ENCODE measurements at places on chromosomes 12 and 14. TPM values are rescaled to one million over a fixed set of nuclear protein-coding genes. Genes with fewer than 3 reads are reported as not detected.

The STYK1 gene
- 0.31 TPM for total RNA-seq

The LGR5 gene
- total RNA-seq, result 13.8 TPM

The ZNF891 gene
- 1.8 TPM for total RNA-seq

The PPM1H gene
- 55.9 TPM for total RNA-seq

The STAC3 gene
- 1.1 TPM for total RNA-seq

The CLEC1A gene
- total RNA-seq, result not detected

The DTX1 gene
- not detected for total RNA-seq

The DUSP6 gene
- 5.9 TPM for total RNA-seq

DNA sequence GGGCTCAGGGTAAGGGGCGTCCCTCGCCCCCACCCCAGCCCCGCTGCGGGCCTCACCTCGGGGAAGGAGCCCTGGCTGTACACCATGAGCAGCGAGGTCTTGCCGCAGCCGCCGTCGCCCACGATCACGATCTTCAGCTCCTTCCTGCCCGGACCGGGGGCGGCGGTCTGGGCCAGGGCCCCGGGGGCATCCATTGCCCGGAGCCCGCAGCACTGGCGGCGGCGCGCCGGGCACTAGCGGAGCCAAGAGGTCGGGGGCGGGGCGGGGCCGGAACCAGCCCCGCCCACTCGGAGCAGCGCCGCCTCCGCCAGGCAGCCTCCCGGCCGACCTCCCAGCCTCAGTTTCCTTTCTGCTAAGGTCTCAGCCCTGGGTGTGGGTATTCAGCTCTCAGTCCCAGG lies at the start of gene RHOF:
Gene RHOF, minus strand, starts transcription at position 249 of the 398 bp plus-strand sequence. Its CDS starts 55 bp downstream, at position 194.
- peak within 1 kb of the TSS; percentile 68 for H3K4me3 ChIP-seq
- H3K4me1 ChIP-seq, result peaks cover 57% of the 10 kb centered on the region
- H3K36me3 ChIP-seq, result peaks cover 1% of the 10 kb centered on the region
- DNase-seq, result no peak

- peak; percentile 32 for DNase-seq
- H3K27ac ChIP-seq, result no peak overlapping the region
- no peaks in the 10 kb centered on the region for H3K36me3 ChIP-seq
Measured at GRCh38 chr12:52216807-52217206, 16.2 kb upstream of the KRT7 start.

GRCh38 chr14:21894003-21894897 lies 220.6 kb upstream of the OR4E1 start:
- H3K27me3 ChIP-seq, result peaks cover 2% of the 10 kb centered on the region
- H3K27ac ChIP-seq, result no peak overlapping the region
- no peaks in the 10 kb centered on the region for H3K36me3 ChIP-seq
- no peaks in the 10 kb centered on the region for H3K4me1 ChIP-seq

DNA sequence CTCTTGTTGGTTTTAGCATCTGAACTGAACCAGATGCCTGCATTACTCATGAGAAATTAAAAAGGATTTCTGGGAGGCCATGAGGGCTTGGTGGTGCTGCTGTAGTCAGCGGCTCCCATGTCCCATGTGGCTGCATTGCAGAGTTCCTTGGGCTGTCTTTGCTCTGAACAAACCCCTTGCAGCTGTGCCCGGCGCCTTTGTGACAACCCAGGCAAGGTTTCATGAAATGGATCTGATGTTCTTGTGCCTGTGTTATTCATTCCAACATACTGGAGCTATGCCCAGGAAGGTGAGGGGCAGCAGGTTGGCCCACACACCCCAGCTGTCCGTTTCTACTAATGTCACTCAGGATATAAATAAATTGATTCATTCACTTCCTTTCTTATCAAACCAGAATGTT lies 40.8 kb downstream of the TGFB3 start:
- no peak overlapping the region for H3K4me3 ChIP-seq
- H3K27me3 ChIP-seq, result no peaks in the 10 kb centered on the region
- H3K36me3 ChIP-seq, result no peaks in the 10 kb centered on the region

DNA sequence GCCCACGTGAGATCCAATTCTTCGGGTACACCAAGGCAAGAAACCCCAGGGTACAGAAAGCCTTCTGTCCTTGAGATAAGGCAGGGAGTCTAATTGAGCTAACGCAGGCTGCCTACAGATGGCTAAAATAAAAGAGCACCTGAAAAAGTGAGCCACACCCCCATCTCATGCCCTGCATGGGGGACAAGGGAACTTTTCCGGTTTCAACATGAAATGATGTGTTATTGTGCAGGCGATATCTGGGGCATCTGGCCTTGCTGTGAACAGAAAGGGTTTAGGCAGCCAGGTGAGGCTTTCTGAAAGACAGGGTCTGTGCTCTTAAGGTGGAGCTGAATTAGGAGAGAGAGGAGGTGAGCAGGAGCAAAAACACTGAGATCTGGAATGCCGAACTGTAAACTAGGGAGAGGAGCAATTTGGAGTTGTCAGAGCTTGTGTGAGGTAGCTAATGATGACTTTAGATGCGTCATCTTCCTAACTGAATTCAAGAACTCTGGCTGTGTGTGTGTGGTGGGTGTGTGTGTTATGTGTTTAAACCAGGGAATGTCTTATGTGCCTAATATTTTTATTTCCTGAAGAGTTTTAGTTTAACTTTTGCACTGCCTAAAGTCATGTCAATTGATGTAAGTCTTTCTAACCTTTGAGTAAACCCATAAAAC lies 20.1 kb upstream of the LDHB start:
- H3K4me3 ChIP-seq, result no peak overlapping the region
- no peak overlapping the region for H3K27ac ChIP-seq
- H3K36me3 ChIP-seq, result no peaks in the 10 kb centered on the region
- no peak for DNase-seq

DNA sequence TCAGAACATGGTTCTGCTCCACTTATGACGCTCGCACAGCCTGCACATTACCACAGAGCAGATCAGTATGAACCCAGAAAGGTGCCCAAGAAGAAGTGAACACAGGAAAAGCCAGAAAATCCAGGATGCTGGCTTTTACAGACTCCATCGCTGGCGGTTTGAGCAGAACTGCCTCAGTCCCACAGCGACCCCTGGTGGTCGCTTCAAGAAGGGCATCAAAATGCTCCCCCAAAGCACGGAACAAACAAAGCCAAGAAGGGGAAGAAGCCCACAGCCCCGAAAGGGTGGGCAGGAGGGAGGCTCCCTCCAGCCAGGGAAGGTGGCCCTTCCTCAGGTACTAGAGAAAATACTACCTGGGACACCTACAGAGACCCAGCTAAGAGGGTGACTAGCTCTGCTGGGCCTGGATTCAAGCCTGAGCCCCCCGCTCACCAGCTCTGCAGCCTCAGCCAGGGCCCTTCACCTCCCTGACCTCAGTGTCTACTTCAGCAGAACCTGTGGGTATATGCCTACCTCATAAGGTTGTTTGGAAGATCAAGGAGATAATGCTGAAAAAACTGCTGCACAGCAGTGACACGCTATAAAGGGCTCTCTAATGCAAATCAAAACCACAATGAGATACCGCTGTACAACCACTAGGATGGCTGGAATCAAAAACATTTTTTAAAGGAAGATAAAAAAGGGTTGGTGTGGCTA lies 98.1 kb downstream of the NCOR2 start:
- H3K36me3 ChIP-seq, result peaks cover 46% of the 10 kb centered on the region
- no peaks in the 10 kb centered on the region for H3K27me3 ChIP-seq
- H3K4me3 ChIP-seq, result no peak overlapping the region
- H3K4me1 ChIP-seq, result peaks cover 14% of the 10 kb centered on the region

DNA sequence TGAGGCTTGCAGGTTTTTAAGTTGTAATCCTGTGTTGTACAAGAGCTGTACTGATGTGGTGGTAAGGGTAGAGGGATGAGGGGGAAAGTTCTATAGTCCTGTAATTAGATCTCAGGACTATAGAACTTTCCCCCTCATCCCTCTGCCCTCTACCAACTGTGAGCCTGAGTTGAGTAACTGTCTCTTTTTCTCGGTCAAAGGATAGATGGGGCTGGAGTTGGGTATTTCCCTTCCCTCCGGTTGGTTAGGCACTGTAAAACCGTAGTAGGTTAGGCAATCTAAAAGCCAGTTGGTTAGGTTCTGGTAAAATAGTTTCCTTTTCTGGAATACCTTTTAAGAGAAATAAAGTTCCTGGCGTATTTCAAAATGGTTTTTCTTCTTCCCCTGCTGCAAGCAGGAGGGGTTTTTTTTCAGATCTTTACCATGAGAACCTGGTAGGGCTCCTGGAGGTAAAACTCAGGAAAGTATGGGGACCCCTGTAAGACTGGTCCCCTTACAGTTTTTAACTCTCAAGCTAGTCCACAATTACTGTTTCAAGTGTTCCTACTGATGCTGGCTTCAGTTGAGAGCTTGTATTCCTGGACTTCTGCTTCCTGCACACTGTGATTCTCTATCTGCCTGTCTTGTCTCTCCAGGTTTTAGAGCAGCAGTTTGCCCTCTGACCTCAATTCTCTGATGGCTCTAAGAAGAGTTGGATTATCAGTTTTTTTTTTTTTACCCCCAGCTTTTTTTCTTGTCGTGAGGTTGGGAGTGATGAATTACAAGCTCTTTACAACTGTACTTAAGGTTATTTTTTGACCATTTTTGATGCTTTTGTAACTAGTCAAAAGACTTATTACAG lies 58.7 kb downstream of the FUT8 start:
- H3K4me3 ChIP-seq, result no peak overlapping the region
- DNase-seq, result no peak
- H3K4me1 ChIP-seq, result no peaks in the 10 kb centered on the region
- H3K27ac ChIP-seq, result no peak overlapping the region
- H3K36me3 ChIP-seq, result no peaks in the 10 kb centered on the region

- no peak overlapping the region for H3K27ac ChIP-seq
- peaks cover 11% of the 10 kb centered on the region for H3K4me1 ChIP-seq
- no peak for DNase-seq
- peaks cover 17% of the 10 kb centered on the region for H3K36me3 ChIP-seq
Measured at GRCh38 chr12:29516431-29516875, 19.0 kb upstream of the OVCH1 start.

GRCh38 chr14:47120645-47121044 lies 469.1 kb upstream of the RPL10L start:
- H3K4me3 ChIP-seq, result no peak overlapping the region
- H3K27me3 ChIP-seq, result peaks cover 2% of the 10 kb centered on the region
- no peak overlapping the region for H3K27ac ChIP-seq

- no peak for DNase-seq
- no peak overlapping the region for H3K4me3 ChIP-seq
- H3K36me3 ChIP-seq, result peaks cover 36% of the 10 kb centered on the region
- no peak overlapping the region for H3K27ac ChIP-seq
- peaks cover 8% of the 10 kb centered on the region for H3K4me1 ChIP-seq
- H3K27me3 ChIP-seq, result no peaks in the 10 kb centered on the region
Measured at GRCh38 chr14:102957222-102957621, 34.8 kb downstream of the AMN start.

DNA sequence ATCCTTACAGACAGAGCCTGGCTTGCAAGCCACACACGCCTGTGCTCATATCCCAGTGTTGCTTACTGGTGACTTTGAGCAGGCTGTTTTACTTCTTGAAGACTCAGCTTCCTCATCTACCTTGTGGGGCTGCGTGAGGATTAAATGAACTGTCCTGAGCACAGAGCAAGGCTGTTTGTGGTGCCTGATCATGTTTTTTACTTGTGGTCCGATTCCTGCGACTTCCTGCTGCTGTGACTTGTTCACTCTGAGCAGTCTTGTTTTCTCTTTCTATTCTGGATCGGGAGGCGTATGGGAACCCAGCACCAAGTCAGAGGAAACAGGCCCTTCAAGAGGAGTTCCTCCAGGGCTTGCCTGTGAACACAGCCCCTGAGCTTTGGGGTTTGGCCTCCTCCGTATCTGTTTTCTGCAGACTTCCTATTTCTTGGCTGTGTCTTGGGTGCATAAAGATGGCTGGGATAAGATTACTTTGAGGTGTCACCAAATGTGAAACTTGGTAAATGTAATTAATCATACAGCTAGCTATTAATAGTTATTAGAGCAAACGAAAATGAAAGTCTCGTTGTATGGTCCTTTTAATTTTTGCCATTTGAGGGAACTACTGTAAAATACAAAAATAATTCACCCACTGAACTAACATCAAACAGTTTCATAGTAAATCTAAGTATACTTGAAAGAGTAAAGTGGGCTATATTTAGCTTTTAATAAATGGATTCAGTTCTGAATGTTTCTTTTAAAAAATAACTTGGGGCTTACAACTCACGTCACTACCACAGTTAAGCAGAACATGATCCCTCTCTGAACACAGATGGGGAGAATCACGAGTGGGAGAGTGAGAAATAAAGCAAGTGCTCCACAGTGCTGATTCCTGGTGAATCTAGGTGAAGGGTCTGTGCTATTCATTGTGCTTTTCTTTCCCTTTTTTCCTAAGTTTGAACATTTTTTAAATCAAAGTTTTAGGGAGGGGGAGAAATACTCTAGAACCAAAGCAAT lies 251.5 kb downstream of the FOXN3 start:
- H3K27ac ChIP-seq, result no peak overlapping the region
- H3K27me3 ChIP-seq, result no peaks in the 10 kb centered on the region
- DNase-seq, result no peak
- H3K4me1 ChIP-seq, result peaks cover 7% of the 10 kb centered on the region
- H3K4me3 ChIP-seq, result no peak overlapping the region

DNA sequence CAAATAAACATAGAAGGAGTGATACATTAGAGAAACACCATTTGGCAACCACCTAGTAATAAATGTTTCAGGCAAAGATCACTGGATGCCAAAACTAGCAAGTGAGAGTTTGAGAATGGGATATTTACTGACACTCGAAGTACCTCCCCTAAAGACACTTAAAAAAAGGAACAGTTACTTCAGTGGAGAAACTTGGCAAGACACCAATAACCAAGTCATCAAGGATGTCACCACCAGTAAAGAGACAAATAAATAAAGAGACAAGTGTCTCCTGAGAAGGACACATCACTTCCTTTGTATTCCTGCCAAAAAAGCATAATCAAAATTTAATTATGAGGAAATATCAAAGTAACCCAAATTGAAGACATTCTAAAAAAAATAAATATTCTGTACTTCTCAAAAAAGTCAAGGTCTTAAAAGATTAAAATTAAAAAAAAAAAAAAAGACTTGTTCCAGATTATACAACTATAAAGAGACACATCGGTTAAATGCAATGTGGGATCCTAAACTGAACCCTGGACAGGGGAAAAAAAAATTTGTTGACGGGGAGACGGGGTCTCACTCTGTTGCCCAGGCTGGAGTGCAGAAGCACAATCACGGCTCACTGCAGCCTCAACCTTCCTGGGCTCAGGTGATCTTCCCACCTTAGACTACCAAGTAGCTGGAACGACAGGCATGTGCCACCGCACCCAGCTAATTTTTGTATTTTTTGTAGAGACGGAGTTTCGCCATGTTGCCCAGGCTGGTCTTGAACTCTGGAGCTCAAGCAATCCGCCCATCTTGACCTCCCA lies 26.4 kb downstream of the TM7SF3 start:
- H3K36me3 ChIP-seq, result peaks cover 20% of the 10 kb centered on the region
- DNase-seq, result no peak
- no peaks in the 10 kb centered on the region for H3K4me1 ChIP-seq

DNA sequence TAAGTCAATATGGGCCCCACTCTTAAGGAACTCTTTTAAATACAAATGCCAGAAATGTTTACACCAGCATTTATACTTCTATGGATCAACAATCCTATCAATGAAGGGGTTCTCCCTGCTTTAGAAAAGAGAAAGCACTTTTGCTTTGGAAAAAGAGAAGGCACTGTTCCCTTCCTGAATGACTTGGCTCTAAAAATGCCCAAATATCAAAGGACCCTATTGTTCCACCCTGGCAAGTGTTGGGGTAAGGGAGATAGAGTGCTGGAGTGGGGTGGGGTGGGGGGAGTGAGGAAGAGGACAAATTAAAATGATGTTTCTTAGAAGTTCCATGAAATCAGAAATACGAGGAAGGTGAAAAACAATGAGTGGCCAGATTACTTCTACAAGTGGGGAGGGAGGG lies 131.6 kb upstream of the GRIN2B start:
- peaks cover 3% of the 10 kb centered on the region for H3K27me3 ChIP-seq
- DNase-seq, result no peak
- no peaks in the 10 kb centered on the region for H3K4me1 ChIP-seq
